ENCODE measurements at places on chromosomes 11 and 22.
A peak's percentile ranks its signal among the peaks of the same experiment; 100 is the strongest.

GRCh38 chr11:120249279-120250262 is 9.6 kb downstream of the POU2F3 start:
- no peak for DNase-seq

- no peak for DNase-seq
These were observed 340.4 kb downstream of the SOX6 start for GRCh38 chr11:16015741-16016467.

DNA sequence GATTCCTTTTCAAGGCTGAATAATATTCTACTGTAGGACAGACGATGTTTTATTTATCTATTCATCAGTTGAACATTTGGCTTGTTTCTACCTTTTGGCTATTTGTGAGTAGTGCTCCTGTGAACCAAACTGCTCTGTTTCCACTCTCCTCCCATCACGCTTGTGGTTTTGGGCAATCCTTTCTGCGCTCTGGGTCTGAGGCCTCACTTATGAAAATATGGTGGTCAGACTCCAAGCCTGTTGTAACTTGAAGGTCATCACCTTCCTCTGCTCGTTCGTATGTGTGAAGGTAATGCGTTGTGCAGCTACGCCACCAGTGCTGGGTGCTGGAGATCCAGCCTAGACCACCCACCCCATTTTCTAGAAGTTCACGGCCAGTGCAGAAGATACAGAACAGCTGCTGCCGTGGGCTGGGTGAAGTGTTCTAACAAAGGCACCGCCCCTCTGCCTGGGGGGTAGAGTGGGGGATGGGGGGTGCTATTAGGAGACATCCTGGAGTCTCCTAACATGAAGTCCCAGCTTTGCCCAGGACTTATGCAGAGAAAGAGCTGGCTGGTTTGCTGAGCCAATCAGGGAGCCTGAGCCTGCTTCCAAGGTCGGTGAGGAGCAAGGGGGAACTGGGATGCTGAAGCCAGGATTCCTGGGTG is 21.0 kb downstream of the PTPN5 start:
- no peak for DNase-seq

DNA sequence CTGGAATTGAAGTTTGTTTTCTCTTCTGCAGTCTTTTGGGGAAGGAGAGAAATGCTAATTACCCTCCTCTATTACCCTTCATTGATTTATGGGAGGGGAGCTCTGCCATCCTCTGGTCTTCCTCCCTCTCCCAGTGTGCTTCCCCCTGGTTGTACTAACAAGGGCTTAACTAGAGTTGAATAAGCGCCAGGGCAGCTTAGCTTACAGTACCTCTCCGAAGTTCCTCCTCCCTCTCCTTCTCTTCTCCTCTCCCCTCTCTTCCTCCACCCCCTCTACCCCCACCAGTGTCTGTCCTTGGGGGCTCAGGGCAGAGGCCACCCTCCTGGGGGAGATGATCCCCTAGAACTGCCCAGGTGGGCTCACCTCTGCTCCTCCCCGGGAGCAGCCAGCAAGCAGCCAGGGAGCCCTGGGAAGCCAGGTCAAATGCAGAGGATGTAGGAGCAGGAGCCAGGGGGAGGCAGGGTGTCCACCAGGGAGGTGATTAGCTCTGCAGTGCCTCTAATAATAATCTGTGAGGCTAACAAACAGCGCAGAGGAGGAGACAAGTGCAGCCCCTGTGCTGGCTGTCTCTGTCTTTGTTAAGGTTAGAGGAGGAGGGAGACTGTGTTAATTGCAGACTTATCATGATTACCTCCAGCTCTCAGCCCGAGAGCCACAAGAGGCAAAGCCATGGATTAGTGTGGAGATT is 191.6 kb upstream of the CADM1 start:
- DNase-seq, result no peak

GRCh38 chr11:13760115-13760514 is 91.6 kb downstream of the FAR1 start:
- DNase-seq, result no peak

GRCh38 chr11:64518928-64519327 is 72.1 kb upstream of the SLC22A12 start:
- no peak for DNase-seq

DNA sequence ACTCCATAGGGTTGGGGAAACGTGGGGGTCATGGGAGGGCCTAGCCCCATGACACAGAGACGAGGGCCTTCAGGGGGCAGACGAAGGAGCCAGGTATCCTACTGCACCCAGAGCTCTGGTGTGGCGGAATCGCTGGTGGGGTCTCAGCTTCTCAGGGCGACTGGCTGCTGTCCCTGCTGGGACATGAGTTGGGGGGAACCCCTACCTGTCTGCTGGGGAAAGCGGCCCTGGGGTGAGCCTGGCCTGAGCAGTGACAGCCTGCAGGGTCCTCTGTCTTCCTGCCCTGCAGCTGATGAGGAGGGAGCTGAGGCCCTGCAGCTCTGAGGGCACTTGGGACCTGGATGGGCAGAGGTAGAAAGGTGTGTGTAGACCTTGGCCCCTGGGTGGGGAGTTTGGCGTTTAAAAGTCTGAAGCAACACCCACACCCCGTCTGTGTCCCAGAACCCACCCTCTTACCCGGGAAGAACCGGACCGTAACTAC is 33.6 kb upstream of the GRAMD4 start:
- no peak for DNase-seq

GRCh38 chr11:118929501-118930093 is 3.9 kb upstream of the BCL9L start:
- peak; percentile 86 for DNase-seq

DNA sequence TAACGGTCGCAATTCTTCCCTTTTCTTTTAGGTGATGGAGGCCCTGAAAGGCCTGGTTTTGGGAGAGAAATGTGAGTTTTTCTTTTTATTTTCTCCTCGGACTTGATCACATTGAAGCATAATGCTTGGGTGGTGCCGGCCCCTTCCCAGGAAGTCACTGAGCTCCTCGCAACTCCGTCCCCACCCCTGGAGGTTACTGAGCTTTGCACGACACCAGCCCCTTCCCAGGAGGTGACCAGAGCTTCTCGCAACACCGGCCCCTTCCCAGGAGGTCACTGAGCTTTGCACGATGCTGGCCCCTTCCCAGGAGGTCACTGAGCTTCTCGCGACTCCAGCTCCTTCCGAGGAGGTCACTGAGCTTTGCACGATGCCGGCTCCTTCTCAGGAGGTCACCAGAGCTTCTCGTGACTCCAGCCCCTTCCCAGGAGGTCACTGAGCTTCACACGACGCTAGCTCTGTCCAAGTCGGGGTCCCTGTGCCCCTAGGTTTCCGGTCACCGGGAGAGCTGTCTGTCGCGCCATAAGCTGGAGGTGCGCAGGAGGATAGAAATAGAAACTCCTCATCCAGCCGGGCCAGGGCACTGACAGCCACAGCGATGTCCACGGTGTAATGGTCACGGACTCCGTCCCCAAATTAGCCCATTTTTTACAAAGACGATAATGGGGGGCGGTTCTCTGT is 586.4 kb downstream of the BRD1 start:
- no peak for DNase-seq

DNA sequence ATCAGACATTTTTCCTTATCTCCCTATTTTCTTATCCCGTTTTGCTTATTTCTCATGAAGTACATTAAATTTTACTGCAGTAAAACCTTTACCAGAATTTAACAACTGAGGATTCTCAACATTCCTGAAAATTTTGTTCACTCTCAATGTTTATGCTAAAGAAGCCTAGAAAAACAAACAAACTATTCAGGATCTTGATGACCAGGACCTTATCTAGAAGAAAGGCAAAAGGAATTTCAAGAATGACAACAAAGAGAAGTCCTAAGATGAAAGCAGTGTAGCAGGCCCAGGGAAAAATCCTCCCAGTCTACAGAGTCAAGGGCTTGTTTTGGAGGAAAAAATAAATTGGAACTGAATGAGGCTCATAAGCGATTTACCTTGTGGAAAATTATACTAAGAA is 283.3 kb upstream of the ARHGAP42 start:
- DNase-seq, result no peak

DNA sequence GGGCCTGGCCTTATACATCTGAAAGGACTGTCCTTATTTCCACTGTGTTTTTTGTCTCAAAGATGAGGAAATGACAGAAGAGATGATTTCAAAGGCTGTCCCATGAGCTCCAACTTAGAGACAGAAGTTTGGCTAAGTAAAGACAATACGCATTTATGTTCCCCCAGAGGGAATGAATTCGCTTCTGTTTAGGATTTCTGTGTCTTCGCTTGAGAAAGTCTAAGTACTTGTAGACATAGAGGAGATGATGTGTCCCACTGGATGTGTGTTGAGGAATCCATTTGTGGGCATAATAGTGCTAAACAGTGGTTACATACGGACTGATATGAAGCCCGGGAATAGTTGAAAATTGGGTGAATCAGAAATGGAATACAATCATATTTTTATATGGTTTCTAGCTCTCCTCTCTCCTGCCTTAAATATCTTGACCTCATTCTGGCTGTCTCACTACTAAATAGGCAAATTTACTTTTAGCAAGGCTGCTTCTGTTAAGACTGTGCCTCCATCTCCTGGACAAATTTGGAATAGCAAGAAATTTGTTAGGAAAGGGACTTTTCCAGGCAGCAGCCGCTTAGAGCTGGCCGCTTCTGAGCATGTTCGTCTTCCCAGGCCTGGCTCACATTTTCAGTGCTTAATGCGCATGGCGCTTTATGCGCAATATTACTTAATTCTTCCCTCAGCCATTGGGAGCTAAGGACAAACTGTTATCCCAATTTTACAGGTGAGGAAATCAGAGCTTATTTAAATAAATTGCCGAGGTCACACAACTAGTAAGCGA is 1.9 kb upstream of the PEX26 start:
- DNase-seq, result no peak

GRCh38 chr11:128963744-128964325 is 21.2 kb upstream of the TP53AIP1 start:
- no peak for DNase-seq

GRCh38 chr22:17117890-17118289 is 3.3 kb downstream of the TMEM121B start:
- no peak for DNase-seq

DNA sequence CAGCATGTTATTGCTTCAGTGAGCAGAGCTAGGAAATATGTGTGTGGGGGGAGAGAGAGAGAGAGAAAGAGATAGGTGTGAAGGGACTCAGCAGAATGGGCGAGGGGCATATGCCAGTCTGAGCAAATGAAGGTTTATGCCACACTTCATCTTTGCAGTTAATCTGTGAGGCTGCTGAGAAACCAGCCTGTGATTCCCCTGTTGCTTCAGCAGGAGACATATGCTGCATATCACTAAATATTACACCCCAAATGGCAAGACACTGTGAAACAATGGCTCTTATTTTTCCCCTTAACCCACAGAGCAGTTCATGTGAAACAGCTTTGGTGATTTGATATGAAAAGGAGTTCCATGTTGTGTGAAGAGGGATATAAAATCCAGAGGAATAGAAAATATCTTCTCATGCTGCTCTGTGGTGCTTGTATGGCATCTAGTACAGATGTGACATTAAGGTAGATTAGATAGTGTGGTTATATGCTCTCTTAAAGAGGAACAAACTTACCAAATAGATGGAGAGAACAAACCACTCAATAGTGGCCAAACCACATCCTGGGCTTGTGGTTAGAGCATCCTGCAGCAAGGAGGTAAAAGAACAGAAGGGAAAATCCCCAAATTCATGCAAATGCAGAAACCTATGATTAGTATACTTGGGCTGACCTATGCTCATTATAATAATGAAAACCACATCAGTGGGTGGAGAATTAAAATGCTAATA is 864.2 kb downstream of the FAM181B start:
- DNase-seq, result peak; percentile 74

DNA sequence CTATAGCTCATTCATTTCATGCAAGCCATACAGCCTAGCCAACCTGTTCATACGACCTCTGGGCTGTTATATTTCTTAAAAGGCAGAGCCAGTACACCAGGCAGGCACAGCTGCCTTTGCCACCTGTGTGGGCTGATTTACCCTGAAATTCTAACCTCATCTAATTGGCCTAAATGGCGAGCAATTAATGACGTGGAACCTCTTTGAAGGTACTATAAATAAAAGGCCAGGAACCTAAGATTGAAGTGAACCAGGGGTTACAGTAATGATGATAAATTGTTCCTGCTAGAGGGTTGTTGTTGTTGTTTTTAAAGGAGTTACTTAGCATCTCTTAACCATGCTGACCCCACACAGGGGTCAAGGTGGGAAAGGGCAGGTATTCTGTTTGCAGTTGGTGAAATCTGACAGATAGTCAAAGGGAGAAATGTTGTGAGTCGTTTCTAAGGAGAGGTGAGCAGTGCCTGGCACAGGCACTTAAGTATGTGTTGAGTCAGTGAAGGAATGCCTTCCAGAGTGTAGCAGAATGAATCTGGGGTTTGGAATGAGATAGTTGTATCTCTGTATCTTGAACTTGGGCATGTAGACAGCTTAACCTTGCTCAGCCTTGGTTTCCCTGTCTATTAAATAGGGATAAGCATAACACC is 213.5 kb upstream of the NAV2 start:
- DNase-seq, result no peak

DNA sequence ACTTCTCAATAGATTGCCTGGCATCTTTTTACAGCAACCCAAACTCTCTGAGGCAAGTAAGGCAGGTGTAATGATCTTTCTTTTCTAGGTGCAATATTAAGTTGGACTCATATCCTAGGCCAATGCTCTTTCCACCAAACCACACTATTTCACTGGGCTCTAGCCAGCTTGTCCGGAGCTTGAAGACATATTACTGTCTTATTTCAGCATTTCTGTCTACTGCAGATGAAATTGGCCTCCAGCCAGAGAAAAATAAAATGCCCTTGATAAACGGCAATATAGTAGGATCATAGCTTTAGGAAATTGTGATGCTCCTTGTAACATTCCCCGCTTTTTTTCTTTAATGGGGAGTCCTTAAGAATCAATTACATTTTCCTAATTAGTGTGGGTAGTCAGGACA is 48.1 kb downstream of the SPON1 start:
- no peak for DNase-seq

DNA sequence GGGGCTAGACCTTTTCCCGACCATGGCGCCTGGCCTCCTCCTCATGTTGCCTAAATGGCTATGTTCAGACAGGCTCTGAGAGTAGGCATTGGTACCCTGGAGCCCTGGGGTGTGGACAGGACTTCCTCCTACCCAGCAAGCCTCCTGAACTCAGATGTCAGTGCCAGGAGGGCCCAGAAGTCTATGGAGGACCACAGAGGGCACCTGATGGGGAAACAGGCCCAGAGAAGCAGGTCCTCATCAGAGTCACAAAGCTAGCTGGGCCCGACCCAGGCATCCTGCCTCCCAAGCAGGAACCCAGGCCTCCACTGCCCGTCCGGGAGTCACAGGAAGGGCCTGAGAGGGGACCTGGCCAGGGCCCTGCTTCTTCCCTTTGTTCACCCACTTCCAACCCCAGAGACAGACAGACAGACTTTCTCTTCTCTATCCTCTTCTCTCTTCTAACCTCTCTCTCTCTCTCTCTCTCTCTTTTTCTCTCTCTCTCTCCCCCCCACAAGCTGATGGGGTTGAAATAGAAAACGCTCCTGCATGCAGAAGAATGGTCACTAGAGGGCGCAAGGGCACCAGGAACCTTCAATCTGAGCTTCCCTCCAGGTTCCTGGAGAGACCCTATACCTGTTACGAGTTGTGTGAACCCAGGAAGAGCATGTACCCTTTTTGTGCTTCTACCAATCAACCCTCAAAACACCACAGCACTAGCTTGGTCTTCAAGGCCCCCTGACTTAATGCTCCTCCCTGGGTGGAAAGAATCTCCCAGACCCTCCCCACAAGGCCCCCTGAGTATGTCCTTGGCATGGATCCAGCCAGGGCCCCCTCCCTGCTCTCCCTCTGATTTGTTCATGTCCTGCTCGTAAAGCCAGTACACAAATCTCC is 27.1 kb downstream of the ARAP1 start:
- peak; percentile 78 for DNase-seq

Measured in CD4-positive, alpha-beta T cell (primary cell).